ENCODE measurements at places on chromosomes 2 and 18.

DNA sequence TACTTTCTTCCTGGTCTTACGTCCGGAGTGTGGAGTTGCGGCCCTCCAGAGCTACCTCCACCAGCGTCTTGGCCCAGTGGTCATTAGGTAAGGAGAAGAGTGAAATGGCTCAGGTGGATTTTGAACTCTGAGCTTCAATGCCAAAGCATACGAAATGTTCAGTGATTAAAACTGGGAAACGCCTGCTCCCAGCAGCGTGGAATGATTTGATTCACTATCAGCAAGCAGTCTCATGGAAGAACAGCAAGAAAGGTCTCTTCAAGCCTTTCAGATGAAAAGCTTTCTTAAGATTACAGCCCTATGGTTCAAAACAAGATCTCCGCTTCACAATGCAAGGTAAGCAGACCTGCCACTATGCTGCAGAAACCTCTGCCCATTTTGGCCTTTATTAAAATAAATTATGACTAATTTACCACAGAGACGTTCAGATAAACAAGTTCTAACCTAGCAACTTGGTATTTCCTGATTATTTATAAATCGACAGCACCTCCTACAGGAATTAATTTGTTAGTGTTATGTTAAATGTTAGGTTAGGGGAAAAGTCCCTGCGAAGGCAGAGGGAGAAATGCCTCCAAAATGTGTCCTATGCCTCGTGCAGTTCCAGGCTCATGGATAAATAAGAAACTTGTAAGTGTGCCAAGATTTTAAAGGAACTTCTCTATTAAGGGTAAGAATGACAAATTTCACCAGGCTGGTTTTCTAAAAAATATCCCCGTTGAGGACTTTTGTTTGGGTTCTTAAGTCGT lies 10.1 kb downstream of the SP9 start:
- DNase-seq: peak; percentile 70

DNA sequence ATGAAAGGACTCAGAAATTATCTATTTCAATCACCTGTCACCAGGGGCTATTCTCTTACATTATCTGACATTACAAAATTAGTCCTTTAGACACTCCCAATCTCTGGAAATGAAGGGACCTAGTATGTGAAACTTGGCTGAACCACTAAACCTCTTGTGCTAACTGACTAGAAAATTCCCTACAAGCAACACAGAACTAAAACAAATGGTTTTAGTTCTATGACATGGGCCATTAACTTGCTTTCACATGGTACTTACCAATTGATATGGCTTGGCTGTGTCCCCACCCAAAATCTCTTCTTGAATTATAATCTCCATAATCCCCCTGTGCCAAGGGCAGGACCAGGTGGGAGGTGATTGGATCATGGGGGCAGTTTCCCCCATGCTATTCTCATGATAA lies 16.6 kb downstream of the SERPINE2 start:
- no peak for DNase-seq

GRCh38 chr2:28613633-28614501 lies 118.0 kb downstream of the PLB1 start:
- no peak for DNase-seq

DNA sequence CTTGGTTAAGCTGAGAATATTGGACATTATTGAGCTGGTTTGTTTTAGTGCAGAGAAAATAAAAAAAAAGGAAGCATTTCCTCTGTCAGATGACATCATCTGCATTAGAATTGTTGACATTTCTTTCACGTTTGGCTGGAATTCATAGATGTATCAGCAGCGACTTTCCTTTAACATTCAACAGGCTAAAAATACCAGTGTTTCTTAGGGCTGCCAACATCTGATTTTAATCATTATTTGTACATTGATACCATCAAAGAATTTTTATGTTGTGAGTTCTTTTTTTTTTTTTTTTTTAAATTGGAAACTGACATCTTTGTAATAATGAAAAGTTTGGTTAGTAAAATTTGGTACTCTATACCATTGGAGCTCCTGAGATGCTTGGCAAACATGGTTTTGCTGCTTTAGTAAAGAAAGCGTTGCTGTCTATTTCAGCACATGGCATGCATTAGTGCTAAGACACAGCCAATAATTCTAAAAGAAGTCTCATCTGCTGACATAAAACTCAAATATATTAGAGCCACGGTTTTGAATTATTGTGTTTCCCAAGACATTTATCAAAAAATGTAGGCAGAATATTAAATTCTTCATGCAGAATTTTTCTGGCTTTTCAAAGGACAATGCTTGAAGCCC lies 33.6 kb downstream of the GTF2A1L start:
- no peak for DNase-seq

DNA sequence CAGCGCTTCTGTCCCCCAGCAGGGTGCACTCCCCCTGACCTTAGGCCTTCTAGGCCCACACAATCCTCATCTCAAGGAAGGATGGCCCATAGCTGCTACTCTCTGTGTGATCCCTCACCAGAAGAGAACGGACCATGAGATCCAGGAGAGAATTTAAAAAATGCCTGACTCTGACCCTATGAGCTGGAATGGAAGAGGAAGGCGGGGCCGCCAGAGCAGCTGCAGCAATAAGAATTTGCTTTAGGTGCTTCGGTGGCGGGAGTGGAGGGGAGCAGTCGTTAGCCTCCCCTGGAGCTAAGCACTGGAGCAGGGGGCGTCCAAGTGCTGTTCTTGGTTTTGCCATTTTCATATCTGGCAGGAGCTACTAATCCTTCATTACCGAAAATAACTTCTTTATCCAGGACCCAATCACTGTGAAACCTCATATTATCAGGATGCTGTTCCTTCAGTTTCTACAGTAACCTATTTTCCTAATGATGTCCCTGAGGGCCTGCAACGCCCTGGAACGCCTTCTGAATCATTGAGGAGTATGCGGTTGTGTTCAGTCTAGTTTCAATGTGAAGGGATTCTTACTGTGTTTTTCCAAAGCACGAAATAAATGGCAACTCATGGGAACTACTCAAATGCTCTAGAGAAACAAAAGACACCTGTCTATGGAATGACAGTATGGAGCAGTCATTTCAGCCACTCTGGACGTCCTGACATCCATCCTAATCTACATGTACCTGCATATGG lies 105.1 kb upstream of the SIX2 start:
- no peak for DNase-seq

- no peak for DNase-seq
Observed at GRCh38 chr18:59633961-59634485, 63.2 kb downstream of the CCBE1 start.

DNA sequence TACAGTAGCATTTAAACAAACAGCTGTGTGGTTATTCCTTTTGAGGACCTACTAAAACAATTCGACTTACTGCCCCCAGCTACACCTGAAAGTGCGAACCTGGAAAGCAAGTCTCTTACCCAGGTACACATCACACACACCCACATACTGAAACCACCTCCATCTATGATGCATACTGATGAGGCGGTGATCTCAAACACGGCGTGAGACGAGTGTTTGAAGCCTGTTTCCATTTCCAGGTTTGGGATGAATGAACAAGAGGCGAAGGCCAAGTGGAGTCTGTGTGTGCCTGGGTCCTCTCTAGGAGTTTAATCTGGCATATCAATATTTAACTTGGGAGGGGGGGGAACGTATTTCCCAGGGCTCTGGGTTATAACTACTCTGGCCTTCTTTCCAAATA lies 1.6 kb downstream of the TMEM185B start:
- DNase-seq: no peak

DNA sequence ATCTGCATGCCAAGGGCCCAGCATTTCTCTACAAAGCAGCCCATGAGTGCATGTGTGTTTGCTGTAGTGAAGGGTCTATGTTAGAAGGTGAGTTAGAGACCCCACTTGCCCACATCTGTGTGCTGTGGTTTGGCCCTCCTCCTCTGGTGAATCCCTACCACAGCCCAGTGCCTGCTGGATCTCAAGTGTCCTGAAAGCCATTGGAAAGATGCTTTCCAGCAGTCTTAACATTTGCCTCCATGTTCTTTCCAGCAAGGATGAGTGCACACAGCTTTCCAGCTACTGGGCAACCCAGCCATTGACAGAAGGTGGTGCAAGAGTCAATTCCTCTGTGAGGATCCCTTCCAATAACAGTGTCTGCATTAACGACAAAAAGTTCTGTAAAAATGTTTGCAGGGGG lies 13.6 kb downstream of the CRIM1 start:
- no peak for DNase-seq

Data from NCI-H1694 (cell line).